ENCODE measurements at places on chromosomes 13 and 19.
A peak's percentile ranks its signal among the peaks of the same experiment; 100 is the strongest.

DNA sequence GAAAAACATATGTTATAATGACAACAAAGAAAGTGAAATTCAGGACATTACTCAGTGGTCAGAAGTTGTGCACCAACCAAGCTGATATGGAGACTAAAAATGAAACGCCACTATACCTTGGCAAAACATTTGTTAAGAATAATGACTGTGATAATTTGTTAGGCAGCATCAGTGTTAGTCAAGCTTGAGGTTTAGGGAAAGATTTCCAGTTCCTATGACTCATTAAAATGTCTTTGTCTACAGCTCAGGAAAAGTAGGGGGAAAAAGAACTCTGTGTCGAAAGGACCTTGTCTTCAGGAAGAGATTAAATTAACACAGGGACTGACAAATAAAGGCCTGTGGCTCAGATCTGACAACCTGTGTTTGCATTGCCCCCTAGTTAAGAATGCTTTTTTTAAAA is 764.1 kb upstream of the SLITRK6 start:
- H3K4me1 ChIP-seq = no peaks in the 10 kb centered on the region
- H3K4me3 ChIP-seq = no peak overlapping the region
- no peak overlapping the region for H3K27ac ChIP-seq
- H3K36me3 ChIP-seq = no peaks in the 10 kb centered on the region
- no peak for DNase-seq

DNA sequence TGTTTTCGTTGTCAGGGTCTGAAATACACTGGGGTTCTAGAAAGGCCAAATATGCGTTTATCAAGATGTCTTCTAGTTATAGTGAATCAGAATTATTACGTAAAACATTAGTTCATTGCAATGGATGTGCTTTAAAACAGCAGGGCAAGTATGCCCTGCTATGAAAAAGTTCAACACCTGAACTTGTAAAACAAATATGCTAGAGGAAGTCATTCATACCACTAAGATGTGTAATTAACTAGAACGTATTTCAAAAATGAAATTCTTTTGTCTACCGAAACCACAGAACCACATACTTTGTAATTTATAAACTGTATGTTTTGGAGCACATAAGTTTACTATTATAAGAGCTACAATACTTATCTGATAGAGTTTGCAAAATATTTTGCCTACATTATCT is 266.2 kb downstream of the KCTD12 start:
- H3K27me3 ChIP-seq = peaks cover 14% of the 10 kb centered on the region
- H3K4me1 ChIP-seq = no peaks in the 10 kb centered on the region
- H3K27ac ChIP-seq = no peak overlapping the region
- DNase-seq = no peak

DNA sequence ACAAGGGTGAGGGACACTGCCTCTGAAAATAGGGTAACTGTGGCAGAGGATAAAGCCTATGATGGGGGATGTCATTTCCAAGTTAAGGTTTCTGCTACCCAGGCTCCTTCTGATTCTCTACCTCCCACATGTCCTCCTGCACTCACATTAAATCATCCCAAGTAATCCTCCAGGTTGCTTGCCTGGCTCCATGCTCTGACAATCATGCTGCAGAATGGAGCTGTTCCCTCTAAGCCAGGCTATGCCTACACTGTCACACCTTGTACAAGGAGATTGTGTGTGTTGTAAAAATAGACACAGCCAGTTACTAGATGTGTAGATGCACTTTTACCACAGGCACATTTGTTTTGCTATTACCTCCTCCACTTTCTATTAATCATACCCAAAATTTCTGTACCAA is 8.0 kb downstream of the ZNF416 start:
- H3K27me3 ChIP-seq = no peaks in the 10 kb centered on the region
- no peak overlapping the region for H3K4me3 ChIP-seq
- H3K36me3 ChIP-seq = peaks cover 58% of the 10 kb centered on the region
- H3K27ac ChIP-seq = no peak overlapping the region
- no peaks in the 10 kb centered on the region for H3K4me1 ChIP-seq

DNA sequence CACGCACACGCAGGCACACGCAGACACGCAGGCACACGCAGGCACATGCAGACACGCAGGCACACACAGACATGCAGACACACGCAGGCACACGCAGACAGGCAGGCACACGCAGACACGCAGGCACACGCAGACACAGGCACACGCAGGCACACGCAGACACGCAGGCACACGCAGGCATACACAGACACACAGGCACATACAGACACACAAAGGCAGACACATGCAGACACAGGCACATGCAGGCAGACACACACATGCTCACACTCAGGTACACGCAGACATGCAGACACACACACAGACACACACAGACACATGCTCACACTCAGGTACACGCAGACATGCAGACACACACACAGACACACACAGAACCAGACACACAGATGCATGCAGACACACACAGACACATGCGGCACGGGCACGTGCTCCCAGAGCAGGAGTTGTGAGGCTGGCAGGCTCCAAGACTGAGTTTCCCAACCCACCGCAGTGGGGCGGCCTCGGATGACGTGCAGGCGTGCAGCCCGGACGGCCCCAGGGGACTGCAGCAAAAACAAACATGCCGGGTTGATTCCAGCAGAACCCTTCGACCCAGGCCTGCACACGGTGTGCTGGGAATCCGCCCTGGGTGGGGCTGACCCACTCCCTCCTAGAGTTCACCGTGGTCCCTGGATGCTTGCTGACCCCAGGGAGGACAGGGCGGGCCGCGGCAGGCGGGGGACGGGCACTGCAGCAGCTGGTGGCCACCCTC is 100.0 kb downstream of the GADD45B start:
- H3K27me3 ChIP-seq = peaks cover 4% of the 10 kb centered on the region
- H3K4me1 ChIP-seq = peaks cover 3% of the 10 kb centered on the region
- no peak for DNase-seq

DNA sequence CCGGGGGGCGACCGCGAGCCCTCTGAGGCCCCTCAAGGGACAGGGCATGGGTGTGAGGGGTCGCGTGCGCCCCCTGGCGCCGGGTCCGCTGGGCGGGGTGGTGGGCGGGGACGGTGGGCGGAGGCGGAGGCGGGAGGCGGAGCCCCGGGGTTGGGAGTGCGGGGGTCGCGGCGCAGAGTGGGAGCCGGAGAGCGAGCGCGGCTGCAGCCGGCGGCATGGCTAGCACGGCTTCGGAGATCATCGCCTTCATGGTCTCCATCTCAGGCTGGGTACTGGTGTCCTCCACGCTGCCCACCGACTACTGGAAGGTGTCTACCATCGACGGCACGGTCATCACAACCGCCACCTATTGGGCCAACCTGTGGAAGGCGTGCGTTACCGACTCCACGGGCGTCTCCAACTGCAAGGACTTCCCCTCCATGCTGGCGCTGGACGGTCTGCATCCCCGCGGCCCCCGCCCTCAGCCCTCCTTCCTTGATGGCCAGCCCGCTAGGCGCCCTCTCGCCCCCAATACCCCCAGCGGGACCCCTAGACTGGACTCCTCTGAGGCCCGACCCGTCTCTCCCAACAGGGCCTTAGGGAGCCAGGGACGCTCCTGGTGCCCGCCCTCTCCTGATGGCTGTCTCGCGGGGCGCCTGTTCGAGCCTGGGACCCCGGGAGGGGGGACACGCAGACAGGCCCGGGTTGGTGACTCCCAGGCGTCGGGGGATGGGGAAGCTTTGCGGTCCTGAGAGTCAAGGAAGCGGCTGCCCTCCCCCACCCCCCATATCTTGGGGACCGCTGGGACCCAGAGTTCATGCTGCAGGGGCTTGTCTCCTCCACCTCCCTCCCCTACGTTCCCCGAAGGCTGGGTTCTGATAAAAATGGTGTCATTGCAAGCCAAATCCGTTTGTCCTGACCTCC is at the start of gene CLDN10:
Gene CLDN10 (plus strand): TSS at position 182 of the 903 bp plus-strand sequence. CDS start 34 bp downstream, at position 216.
- peak within 1 kb of the TSS; percentile 70 for H3K4me3 ChIP-seq
- H3K27me3 ChIP-seq = peaks cover 57% of the 10 kb centered on the region
- H3K4me1 ChIP-seq = peaks cover 14% of the 10 kb centered on the region
- peak; percentile 60 for DNase-seq
- no peak within 1 kb of the TSS for H3K27ac ChIP-seq
- no peaks in the 10 kb centered on the region for H3K36me3 ChIP-seq

- H3K36me3 ChIP-seq = no peaks in the 10 kb centered on the region
- H3K27ac ChIP-seq = no peak overlapping the region
- peaks cover 3% of the 10 kb centered on the region for H3K4me1 ChIP-seq
- H3K4me3 ChIP-seq = no peak overlapping the region
- H3K27me3 ChIP-seq = peaks cover 13% of the 10 kb centered on the region
- no peak for DNase-seq
Observed at GRCh38 chr13:53092931-53093330, 64.3 kb downstream of the OLFM4 start.

GRCh38 chr13:77333594-77333993 is 6.7 kb upstream of the MYCBP2 start:
- no peak overlapping the region for H3K4me3 ChIP-seq
- H3K27me3 ChIP-seq = peaks cover 28% of the 10 kb centered on the region
- no peak overlapping the region for H3K27ac ChIP-seq
- H3K36me3 ChIP-seq = no peaks in the 10 kb centered on the region

GRCh38 chr13:35365883-35366282 is 110.6 kb downstream of the MAB21L1 start:
- no peak overlapping the region for H3K4me3 ChIP-seq
- no peak overlapping the region for H3K27ac ChIP-seq
- no peaks in the 10 kb centered on the region for H3K27me3 ChIP-seq
- peaks cover 7% of the 10 kb centered on the region for H3K36me3 ChIP-seq

DNA sequence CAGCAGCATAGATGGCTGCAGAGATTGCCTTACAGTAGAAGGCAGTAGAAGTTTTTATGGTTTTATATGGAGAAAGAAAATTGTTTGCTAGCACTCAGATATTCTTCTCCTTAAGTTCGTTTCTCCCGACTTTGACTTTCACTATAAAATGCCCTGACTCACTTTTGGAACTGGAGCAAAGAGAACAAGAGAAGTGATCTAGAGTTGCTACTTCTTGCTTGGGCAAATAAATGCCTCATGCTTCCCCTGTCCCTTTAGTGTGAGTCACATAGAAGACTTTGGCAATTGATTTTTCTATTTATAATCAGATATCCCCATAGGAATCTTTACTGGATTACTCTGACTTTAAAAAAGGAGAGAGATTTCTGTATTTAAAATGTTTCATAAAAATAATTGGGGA is 46.9 kb downstream of the ITGBL1 start:
- H3K36me3 ChIP-seq = no peaks in the 10 kb centered on the region
- H3K4me3 ChIP-seq = no peak overlapping the region
- DNase-seq = no peak
- H3K4me1 ChIP-seq = no peaks in the 10 kb centered on the region
- no peaks in the 10 kb centered on the region for H3K27me3 ChIP-seq

DNA sequence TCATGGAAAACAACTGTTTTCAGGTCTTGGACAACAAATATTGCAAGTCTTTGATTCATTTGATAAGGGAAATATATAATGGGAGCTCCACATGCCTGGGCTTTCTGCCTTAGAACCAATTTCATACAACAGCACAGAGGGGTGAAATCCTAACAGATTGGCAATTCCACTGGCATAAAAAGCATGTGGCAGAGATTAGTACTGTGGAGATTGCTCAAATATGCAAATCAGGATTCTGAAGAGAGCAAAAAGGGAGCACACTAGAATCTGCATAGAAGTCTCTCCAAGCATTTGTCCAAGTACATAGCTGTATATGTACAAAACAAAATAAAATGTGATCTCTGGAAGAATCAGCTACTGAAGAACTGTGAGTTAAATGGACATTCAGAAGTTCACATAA is 312.9 kb upstream of the SLITRK5 start:
- no peak overlapping the region for H3K4me3 ChIP-seq
- no peak overlapping the region for H3K27ac ChIP-seq
- H3K4me1 ChIP-seq = no peaks in the 10 kb centered on the region
- no peaks in the 10 kb centered on the region for H3K27me3 ChIP-seq

DNA sequence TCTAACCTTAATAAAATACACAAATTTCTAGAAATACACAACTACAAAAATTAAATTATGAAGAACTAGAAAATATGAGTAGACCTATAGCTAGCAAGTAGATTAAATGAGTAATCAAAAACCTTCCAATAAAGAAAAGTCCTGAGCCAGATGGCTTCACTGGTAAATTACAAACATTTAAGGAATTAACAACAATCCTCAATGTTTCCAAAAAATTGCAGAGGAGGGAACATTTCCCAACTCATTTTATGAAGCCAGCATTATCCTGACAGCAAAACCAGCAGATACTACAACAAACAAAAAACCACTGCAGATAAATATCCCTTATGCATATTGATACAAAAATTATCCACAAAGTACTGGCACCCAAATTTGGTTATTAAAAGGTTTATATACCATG is 230.9 kb downstream of the COG6 start:
- peaks cover 10% of the 10 kb centered on the region for H3K4me1 ChIP-seq
- peaks cover 6% of the 10 kb centered on the region for H3K27me3 ChIP-seq
- H3K36me3 ChIP-seq = no peaks in the 10 kb centered on the region
- H3K27ac ChIP-seq = no peak overlapping the region

GRCh38 chr13:29497137-29497654 is 98.3 kb downstream of the SLC7A1 start:
- no peak overlapping the region for H3K27ac ChIP-seq
- H3K4me1 ChIP-seq = peaks cover 4% of the 10 kb centered on the region
- H3K36me3 ChIP-seq = no peaks in the 10 kb centered on the region
- peaks cover 16% of the 10 kb centered on the region for H3K27me3 ChIP-seq
- DNase-seq = no peak

- no peaks in the 10 kb centered on the region for H3K27me3 ChIP-seq
- H3K27ac ChIP-seq = no peak overlapping the region
- no peak overlapping the region for H3K4me3 ChIP-seq
- no peaks in the 10 kb centered on the region for H3K36me3 ChIP-seq
- DNase-seq = no peak
Observed at GRCh38 chr13:93771782-93772181, 545.2 kb downstream of the GPC6 start.

- H3K36me3 ChIP-seq = no peaks in the 10 kb centered on the region
- no peak for DNase-seq
- H3K27me3 ChIP-seq = peaks cover 2% of the 10 kb centered on the region
- no peaks in the 10 kb centered on the region for H3K4me1 ChIP-seq
- no peak overlapping the region for H3K27ac ChIP-seq
Observed at GRCh38 chr13:110949628-110950027, 34.8 kb upstream of the ANKRD10 start.

DNA sequence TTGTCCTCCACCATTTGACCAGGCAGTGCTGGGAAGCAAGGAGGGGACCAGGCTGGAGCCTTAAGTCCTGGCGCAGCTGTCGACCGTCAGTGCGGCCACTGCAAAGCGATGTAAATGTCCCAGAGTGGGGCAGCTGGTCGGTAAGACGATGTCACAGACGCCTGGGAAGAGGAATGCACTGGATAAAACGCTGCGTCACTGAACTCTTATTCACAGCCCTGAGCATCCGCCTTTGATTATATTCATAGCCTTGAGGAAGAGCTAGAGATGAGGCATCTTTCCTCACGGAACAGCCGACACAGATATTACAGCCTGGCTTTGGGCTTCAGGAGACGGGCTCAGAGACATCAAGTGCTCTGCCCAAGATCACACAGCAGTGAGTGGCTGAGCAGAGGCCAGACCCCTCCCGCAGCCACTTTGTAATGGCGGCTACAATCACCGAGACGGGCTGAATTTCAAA is 17.6 kb upstream of the TUBGCP3 start:
- peaks cover 6% of the 10 kb centered on the region for H3K4me1 ChIP-seq
- peak overlapping the region; percentile 37 for H3K27ac ChIP-seq
- H3K36me3 ChIP-seq = no peaks in the 10 kb centered on the region
- DNase-seq = no peak
- H3K27me3 ChIP-seq = peaks cover 43% of the 10 kb centered on the region
